ENCODE measurements at places on chromosomes 5 and 9. TPM values are rescaled to one million over a fixed set of nuclear protein-coding genes. Genes with fewer than 3 reads are reported as not detected.

Gene CTXN3
- not detected for total RNA-seq

- DNase-seq = no peak
These were observed 217.3 kb downstream of the ARL15 start for GRCh38 chr5:54093081-54093492.

DNA sequence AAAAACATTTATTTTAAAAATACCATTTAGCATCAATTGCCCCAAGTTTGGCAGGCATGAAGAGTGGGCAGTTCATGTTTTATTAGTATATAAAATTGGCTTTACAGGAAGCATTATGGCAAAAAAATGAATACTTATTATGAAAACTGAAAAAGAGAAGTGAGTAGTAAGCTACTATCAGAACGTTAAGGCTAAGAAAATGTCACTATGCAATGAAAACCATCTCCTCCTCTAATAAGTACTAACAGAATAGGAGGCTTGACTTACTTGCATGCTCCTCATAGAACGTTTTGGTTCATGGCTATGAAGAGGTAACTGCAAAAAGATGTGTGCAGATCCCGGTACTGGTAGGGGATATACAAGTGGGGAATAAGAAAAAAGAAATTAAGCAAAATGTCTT lies 23.6 kb downstream of the TICAM2 start:
- DNase-seq = no peak

DNA sequence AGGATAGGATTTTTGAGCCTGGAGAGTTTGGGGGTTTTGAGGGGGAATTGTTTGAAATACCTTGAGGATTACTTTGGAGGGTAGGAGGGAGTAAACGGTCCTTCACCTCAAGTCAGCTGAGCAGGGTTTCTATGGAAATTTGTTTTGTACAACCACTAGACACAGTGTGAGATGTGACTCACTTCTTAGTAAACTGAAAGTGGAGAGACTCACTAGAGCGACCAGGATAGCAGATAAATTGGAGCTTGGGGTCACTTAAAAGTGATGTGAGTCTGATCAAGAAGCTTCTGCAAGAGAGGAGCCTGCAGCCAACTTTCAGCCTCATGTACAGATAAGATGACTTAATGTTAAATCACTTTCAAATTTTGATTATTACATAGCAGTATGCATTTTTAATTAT lies 1945.9 kb upstream of the NUDT12 start:
- DNase-seq = no peak

- DNase-seq = no peak
These were observed 30.2 kb upstream of the TMED7 start for GRCh38 chr5:115655994-115656393.

DNA sequence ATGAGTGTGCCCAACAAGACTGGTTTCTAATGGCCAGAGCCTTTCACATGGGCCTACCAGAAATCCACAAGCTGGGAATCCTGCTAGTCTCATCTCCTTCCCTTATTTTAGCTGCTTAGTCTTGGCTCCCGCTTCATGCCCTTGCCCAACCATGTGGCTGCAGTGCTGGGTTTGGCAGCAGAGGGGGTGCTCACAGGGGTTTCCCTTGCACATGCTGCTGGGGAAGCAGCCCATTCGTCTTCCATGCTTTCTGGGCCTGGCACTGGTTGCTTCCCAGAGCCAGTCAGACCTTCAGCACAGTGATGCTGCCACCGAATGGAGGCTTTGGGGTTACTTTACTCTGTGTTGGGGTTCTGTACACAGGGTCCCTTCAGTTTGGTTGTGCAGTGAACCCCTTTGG lies 26.3 kb downstream of the SLC46A2 start:
- no peak for DNase-seq
